ENCODE measurements at places on chromosomes 11 and 22.
A peak's percentile ranks its signal among the peaks of the same experiment; 100 is the strongest.

DNA sequence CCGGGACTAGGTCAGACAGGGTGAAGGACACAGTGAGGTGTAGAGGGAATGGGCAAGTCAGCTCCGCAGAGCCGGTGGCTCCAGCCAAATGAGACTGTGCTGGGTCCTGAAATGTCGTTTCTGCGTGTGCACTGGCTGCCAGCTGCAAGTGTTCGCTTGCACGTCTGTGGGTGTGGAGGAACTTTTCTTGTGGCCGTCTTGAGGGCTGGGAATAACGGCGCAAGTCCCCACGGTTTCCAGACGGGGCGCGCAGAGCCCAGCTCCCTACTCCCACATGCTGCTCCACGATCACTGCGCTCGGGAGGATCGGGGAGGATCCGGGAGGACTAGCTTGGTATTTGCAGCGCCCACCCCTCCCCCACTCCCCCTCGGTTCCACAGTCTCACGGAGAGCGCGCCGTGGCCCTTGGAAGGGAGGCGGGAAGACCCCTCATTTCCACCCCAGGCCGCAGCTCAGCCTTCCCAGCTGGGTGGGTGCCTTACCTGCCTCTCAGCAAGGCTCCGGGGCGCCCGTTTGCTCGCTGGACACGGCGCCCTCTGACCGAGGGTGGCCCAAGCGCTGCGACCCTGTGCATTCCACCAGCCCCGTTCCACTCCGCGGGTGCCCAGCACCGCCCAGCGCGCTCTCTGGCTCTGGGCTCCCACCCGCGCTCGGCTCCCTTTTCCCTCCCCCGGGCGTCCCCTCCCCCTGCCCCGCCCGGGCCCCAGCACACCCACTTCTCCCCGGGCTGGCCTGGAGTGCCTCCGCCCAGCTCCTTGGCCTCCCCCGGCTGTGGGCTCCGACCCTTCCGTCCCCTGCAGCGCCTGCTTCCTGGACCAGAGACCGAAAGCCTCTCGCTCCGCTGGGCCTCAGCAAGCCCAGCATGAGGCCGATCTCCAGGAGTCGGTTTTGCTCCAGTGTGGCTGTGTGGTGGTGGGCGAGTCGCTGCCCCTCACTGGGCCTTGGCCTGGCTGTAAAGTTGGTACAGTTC lies at the start of gene KCNE3:
Gene KCNE3 (minus strand): TSS at position 634 of the 970 bp plus-strand sequence. CDS start 9,986 bp downstream, outside the sequence.
- no peak for DNase-seq

DNA sequence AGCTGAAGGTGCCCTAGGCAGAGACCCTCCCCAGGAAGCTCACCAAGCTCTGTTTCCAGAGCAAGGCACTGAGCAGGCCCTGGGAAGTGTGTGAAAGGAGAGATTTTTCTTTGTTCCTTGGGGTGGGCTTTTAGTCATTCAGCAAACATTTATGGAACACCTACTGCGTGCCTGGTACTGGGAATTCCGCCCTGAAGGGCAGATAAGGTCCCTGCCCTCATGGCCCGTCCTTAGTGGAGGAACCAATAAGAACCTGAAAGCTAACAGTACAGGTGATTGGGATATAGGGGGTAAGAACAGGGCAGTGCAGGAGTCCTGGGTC lies 3.9 kb downstream of the TMEM134 start:
- DNase-seq: no peak

DNA sequence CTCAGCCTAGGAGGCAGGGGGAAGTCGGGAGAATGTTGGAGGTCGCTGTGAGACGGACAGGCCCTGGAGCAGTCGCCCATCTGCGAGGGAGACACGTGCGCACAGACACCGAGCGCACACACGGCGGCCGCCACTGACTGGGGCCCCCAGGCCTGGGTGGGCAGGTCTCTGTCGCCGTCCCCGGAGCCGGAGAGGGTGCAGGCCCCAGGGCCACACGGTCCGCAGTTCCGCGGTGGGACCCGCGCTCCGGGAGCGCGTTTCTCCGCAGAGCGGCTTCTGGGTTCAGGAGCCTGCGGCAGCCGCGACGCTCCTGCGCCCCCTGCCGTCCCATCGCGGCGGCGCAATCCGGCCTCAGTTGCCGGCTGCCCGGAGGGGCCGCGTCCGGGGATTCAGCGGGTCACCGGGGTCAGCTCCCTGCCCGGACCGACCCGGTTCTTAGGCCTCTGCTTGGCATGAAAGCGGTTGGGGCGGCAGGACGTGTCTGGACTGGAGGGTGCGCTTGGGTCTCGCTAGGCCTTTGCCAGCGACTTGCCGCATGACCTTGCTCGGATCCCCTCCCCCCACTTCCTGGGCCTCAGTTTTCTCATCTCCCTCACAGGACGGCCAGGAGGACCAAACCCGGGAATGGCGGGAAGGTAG lies 31.2 kb downstream of the PDE2A start:
- peak; percentile 78 for DNase-seq

- peak; percentile 47 for DNase-seq
Observed at GRCh38 chr11:47186700-47187695, 764 bp upstream of the PACSIN3 start.

- DNase-seq: no peak
Observed at GRCh38 chr11:27509908-27510307, 3.3 kb upstream of the LIN7C start.

DNA sequence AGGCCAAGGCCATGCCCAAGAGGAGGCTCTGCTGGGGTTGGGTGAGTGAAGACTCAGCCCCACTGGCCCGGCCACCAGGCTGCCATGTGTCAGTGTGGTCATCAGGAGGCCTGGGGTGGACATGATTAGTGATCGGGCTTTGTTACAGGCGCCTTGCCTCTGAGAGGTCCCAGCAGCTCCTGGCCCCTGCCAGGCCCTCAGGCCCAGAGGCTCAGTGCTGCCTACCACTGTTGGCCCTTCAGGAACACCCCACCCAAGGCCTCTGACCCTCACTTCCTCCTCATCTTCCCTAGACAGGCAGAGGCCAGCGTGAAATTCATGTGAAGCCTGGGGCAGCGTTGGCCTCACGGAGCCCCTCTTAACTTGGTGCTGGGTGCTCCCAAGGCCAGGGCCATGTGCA lies 2.2 kb downstream of the MRPL23 start:
- no peak for DNase-seq

DNA sequence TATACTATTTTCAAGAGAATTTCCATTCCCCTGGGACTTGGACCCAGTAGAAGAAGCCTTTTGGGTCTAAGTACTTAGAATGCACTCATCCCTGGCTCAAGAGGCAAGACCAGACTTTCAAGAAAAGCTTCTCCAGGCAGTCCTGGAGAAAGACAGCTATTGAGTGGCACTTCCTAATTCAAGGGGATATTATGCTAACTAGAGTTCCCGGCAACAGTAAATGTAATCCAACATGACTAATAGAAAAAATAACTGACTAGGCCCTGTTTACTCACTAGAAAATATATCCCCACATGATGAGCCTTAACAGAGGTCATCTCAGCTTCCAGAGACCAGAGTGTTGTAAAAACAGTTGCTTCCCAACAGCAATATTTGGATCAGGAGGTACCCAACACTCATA lies 47.2 kb upstream of the AKIP1 start:
- no peak for DNase-seq

DNA sequence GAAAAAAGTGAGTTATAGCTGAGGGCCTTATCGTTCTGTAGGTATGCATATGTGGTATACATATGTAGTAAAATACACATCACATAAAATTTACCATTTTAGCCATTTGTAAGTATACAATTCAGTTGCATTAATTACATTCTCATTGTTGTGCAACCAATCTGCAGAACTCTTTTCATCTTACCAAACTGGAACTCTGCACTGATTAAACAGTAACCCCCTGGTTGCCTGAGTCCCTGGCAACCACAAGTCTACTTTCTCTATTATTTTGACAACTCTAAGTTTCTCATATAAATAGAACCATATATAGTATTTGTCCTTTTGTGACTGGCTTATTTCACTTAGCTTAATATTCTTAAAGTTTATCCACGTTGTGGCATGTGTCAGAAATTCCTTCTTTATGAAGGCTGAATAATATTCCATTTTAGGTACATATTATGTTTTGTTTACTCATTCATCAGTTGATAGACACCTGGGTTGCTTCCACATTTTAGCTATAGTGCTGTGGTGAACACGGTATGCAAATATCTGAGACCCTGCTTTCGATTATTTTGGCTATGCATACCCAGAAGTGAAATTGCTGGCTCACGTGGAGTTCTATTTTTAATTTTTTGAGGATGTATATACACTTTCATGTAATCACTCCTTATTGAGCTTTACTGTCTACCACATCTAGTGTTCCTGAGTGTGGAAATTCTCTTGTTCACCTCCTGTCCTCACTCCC lies 1.6 kb upstream of the DDX10 start:
- no peak for DNase-seq

- DNase-seq: no peak
Observed at GRCh38 chr11:31887180-31887579, 76.1 kb upstream of the PAX6 start.

DNA sequence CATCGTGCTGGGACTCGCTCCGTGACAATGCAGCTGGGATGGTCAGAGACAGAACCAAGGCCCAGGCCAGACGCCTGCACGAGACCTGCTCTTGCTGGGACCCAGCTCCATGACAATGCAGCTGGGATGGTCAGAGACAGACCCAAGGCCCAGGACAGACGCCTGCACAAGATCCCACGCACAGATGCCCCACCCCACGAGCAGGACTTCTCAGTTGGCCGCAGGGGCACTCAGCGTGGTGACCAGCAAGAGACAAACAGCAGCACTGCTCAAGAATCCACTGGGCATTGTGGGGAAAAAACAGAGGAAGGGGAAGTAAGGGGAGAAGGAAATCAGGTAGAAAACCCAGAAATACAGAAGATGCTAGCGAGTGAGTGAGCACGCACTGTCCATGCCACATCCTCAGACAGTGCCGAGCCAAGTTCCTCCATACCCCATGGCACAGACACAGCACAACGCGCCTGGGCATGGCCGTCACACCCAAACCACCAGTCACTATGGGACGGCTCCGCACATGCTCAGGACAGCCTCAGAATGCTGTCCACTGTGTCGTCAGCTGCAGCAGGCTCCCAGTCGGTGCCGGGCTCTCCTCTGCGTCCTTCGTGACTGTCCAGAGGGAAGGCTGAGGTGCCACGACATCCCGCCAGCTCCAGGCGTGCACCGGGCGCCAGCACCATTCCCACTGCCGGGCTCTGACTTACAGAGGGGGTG lies 44.5 kb downstream of the BRD1 start:
- DNase-seq: no peak

- DNase-seq: no peak
Observed at GRCh38 chr11:26622181-26622580, 50.1 kb upstream of the MUC15 start.

DNA sequence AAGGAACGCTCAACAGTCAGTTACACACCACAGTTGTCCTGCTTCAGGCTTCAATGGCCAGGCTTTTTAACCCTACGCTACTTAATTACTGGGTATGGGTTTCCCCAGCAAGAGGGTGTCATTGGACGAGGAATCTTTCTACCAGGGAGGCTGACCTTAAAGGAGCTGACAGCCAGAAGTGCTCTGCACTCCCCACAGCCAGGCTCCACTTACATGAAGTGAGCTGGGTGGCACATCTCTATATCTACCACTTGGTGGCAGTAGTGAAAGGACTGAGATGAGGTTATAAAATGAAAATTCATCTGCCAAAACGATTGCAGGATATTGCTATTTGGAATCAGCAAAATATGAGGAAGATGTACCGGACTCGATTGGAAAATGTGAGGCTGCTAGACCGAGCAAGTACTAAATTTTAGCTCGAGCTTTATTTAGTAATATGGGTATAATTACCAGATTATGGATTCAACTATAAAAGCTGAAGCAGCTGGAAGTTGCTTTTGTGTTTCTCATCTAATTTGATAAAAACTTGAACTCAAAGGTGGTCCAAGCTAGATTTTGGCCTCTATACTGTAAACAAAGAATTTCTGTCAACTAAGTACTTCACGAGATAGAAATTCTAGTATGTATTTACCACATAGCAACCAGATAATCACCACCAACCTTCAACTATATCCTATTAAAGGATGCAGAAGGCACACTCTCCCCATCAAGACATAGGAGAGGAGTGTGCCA lies 53.9 kb upstream of the CEP126 start:
- DNase-seq: peak; percentile 16

- DNase-seq: no peak
Observed at GRCh38 chr11:92123540-92123939, 101.1 kb upstream of the FAT3 start.

GRCh38 chr11:44893846-44894617 lies 56.7 kb downstream of the TP53I11 start:
- DNase-seq: peak; percentile 67

DNA sequence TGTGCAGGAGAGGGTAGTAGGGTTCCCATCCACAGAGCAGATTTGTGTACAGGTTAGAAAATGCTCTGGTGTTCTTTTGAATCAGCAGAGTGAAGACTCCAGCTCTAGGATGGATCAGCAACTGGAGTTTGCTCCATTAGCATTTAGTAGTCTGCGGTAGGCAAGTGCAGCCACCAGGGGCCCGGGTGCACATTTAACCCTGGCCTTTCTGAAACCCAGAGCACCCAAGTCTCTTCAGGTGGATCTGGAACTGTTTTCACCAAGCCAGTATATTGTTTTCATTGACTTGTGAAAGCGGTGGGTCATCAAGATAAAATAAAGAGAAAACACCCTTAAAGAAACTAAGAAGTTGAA lies 100.8 kb upstream of the CLPB start:
- DNase-seq: no peak

GRCh38 chr22:36913427-36914389 lies at the start of gene CSF2RB:
CSF2RB (plus strand) TSS chr22:36913628; CDS start chr22:36922208, 8,580 bp downstream.
- DNase-seq: no peak

DNA sequence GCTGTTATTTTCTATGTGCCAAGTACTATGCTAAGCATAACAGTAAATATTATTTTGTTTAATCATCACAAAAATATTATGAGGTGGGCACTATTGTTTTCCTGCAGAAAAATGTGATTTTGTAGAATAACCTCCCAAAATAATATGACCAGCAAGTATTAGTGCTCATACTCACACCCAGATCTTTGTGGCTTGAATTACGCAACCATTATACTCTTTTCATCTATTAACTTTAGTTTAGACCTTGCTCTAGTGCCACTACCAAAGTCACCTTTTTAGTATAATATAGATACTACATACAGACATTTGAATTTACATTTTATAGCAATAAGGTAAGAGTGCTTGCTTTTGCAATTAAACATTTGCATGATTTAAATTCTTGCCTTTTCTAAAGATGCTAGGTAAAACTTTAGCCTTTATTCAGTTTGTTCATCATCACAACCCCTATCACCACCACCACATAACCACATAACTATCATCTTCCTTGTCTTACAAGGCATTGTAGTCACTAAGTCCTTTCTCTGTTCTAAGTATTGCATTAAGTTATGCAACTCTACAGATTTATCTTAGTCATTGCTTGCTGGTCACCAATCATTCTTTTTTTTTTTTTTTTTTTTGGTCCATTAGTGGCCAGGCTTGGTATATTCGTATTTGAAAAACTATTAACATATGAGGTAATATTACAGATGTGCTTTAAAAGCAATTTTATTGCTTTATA lies 68.4 kb downstream of the GAS2 start:
- DNase-seq: no peak

DNA sequence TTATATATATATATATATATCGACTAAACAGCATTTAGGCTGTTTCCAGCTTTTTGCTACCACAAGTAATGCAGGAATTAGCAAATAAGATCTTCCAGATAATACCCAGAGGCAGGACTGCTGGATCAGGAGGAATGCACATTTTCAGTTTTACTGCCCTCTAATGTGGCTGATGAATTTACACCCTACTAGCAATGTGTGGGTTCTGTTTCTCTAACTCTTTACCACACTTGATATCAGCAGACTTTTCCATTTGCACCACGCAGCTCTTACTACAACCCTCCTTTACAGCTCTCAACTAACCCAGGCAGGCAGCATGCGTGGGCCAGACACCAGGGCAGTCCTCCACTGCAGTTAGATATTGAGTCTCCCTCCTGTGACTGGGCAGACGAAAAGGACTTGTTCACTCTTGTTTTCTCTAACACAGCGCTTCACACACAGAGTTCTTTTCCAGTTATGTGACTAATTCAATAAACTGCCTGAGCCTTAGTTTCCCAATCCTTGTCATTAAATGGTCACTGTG lies 67.7 kb downstream of the IGLL5 start:
- no peak for DNase-seq

Measured in activated T-cell treated with anti-CD3 and anti-CD28 coated beads, Interleukin-2, amount 50 U/mL, for 72 hours (primary cell).